ENCODE measurements at places on chromosomes 1 and 21.

DNA sequence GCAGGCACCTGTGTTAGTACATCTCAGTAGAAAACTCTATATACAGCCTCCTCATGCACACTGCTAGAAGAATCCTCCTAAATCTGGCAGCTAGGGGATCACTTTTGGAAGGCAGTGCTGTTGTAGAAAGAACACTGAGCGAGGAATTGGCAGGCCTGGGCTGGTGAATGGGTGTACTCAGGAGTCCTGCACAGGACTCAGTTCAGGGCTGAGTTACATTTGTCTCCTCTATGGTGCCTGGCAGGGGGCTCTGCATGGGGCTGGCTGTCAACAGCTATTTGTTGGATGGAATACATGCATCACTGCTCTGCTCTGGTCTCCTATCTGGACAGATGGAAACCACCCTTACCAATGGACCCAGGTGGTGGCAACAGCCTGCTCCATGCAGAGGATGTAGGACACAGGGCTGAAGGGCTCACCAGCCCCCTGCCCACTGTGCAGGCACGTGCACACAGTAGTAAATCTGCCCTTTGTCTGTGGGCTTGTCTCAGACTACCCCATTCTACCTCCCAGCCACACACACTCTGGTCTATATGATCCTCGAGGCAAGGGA is 74.2 kb downstream of the LRIG2 start:
- DNase-seq = no peak

DNA sequence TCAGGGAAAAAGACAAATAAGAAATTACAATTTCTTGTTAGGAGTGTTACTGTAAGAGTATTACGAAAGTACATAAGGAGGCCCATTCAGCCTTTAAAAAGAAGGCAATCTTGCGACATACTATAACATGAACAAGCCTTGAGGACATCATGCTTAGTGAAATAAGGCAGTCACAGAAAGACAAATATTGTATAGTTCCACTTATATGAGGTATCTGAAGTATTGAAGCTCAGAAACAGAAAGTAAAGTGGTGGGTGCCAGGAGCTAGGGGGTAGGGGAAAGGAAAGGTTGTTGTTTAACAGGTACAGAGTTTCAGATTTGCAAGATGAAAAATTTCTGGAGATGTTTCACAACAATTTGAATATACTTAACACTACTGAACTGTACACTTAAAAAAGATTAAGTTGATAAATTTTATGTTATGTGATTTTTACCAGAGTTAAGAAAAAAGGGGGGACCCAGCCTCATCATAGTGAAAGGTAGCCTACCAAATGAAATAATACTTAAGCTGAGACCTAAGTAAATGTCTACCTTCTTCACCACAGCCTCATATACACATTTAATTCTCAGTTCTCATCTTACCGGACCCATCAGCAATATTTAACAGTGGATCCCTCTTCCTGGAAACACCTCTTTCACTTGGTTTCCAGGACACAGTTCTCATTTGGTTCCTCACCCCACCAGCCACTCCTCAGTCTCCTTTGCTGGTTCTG is 19.5 kb downstream of the USP24 start:
- no peak for DNase-seq

GRCh38 chr1:225559902-225560301 is 93.0 kb downstream of the ENAH start:
- DNase-seq = no peak

- DNase-seq = no peak
These were observed 324.0 kb upstream of the VAMP3 start for GRCh38 chr1:7447093-7447492.

DNA sequence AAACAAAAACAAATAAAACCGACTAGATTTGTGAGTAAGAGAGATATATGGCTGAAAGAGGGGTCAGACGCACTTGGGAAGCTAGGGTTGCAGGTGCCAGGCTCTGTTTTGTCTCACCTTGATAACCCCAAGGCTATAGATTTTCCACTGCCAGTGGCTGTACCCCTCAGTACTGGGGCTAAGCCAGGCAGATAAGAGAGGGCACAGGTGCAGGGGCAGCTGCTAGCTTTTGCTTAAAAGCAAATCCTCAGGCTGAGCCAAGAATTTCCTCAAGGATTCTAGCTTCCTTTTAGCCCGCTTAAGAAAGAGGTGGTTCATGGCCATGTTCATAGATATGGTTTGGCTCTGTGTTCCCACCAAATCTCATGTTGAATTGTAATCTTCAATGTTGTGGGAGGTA is 57.9 kb downstream of the OVGP1 start:
- no peak for DNase-seq

DNA sequence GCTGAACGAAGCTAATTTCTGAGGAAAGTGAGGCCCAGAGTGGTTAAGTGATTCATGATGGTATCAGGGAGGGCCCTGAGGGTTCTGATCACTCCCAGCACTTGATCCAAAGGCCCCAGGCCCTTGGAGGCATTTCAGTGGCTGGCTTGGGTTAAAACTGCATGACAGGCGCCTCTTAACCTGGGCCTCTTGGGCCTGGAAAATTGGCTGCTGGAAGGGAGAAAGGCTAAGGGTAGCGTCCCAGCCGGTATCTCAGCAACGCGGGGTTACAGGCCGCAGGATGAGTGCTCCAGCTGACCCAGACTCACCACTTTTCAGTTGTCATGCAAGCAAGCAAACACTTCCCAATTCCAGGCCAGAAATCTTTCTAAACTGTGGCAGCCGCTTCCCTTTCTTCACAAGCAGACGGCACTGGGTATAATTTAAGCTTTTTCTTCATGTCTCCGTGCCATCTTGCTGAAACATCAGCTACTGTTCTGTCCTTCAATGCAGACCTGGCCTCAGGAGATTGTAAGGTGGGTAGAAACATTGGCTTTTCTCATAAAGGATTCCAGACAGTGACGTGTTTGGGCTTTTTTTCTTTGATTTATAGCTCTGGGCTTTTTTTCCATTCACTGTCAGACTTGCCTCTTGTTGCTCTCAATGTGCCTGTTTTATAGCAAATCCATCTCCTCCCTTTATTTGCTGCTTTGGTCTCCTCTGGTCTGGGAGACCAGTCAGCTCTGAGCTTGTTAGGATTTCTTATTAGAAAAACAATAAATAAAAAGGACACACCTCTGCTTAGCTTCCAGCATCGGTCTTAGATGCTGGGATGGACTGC is 229.1 kb downstream of the KCNJ6 start:
- DNase-seq = peak; percentile 90

GRCh38 chr21:17738176-17738953 is 80.8 kb downstream of the C21orf91 start:
- DNase-seq = peak; percentile 23

DNA sequence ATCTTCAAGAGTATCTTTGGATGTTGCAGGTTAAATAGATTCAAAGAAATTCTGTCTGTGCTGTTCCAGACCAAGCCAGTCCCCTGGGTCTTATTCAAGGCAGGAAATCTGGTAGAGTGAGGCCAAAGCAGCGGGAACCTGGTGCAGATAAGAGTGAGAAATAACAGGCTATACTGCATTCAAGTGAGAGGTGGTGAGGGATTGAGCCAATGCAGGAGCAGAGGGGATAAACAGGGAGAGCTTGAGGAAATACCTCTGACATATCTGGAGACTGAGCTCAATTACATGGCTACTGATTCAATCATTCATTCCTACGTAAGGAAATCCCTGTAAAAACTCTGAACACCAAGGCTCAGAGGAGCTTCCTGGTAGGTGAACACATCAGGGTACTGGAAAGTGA is 17.2 kb upstream of the PSMA5 start:
- DNase-seq = no peak

DNA sequence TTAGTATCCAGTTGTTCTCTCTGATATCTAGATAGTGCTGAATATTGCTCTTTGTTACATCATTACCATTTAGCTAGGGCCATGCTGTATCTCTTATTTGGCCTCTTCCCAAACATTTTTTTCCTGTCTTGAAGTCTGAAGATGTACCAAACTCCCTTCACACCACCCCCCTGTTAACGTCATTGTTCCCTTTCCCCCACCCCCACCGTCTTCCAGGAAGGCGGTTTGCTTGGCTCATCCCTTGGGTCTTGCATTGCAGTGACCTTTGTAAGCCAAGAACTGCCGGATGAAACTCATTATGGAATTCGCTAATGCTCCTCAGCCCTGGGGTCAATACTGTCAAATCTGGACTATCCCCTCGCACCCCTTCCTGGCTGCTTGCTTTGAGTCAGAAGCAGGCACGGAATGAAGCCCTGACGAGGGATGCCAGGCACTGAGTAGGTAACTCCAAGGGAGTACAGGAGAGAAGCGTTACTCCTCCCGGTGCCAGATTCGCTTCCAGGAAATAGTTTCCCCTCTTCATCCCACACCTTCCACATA is 283.1 kb downstream of the TM2D1 start:
- no peak for DNase-seq

DNA sequence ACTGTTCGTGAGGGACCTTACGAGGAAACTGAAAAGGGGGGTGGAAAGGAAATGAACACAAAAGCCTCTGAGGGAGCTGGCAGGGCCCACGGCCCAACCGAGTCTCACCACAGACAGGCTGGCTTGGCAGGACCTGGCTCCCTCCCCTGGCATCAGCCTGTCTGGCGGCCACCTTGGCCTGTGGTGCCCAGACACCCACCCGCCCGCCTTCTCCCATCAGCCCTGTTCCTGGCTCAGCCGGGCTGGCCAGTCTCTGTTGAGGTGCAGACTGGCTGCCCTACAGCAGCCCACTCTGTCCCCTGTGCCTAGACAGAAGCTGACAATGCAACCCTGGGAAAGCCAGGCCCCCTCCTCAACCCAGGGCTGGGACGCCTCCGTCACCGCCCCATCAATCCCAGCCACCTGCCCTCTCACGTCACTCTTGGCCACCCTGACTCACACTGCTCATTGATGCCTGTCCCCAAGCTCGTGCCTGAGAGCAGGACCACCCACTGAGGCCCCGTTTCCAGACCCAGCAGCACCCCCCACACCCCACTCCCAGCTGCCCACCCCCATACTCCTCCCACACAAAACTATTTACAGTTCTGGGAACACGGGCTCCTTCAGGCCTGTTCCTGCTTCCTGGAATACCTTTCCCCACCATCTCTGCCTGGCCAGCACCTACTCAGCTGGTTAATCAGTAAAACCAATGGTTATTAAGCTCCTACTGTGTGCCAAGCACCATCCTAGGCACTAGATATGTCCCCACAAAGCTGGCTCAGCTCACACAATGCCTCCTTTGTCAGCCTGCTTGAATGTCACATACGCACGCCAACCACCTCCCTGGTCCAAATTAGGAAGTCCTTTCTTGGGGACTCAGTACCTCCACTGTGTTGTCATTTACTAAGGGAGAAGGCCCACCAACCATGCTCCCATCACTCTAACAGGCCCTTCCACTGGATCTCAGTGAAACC is 22.7 kb downstream of the SDC3 start:
- no peak for DNase-seq

DNA sequence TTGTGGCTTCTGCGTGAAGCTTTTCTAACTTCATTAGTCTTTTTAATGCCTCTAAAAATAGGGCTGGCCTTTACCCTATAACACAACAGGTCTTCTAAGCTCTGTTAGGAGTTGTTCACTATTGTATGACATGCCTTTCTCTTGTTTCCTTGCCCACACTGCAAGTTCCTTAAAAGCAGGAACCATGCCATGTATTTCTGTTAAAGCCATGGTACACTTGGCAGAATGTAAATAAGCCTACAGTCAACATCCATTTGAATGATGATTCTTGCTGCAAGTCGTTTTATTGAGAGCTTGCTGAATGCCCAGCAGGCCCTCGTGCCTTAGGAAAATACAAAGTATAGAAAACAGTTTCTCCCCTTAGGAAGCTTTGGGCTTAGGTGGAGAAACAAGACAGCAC is 214.6 kb downstream of the DUSP10 start:
- DNase-seq = no peak

DNA sequence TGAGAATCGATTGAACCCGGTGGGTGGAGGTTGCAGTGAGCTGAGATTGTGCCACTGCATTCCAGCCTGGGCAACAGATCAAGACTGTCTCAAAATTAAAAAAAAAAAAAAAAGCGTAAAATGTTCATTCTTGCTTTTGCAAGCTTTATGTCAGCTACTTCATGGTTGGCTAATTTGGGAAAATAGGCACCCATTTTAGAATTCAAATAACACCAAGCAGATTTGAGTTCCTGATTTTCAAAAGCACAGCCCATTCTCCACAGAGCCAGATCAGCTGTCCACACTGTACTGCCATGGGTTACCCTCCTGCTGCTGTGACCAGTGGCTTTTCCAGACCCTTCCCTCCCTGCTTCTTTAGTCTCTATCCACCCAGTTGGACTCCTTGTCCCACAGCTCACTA is 4.4 kb downstream of the THEM5 start:
- no peak for DNase-seq

GRCh38 chr1:3261007-3261968 is 192.3 kb downstream of the PRDM16 start:
- DNase-seq = no peak

DNA sequence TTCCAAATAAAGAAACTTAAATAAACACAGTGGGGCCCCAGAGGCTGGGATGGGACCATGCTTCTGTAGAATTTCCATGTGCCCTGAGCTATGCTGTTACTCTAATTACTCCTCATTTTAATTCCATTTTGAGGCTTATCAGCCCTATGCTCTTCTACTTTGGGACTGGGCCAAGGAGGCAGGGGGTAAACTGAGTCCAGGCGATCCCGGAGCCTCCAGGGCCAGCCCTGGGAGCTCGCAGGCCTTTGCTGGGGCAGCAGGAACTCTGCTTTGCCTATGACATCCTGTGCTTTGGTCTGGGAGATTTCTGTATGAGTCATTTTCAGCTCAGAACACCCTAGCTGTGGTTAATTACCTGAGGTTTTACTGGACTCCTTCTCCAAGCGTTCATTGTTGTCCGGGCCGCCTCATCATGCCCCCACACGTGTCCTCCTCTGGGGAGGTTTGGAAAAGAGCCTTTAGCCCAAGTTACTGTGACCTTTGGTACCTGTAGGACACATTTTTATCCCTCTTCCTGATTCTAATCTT is 95.7 kb downstream of the RHOU start:
- peak; percentile 83 for DNase-seq

GRCh38 chr1:76759950-76760349 is 107.3 kb upstream of the ST6GALNAC5 start:
- DNase-seq = peak; percentile 35

DNA sequence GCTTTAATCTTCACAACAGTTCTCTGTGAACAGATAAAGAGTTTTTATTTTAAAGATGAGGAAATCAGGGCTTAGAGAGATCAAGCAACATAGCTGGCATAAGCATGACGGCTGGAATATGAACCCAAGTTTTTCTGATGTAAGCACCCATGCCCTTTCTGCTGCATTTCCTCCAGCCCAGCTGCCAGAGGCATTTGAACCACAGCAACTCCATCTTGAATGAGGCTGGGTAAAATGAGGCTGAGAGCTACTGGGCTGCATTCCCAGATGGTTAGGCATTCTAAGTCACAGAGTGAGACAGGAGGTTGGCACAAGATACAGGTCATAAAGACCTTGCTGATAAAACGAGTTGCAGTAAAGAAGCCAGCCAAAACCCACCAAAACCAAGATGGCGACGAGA is 90.0 kb downstream of the WDR64 start:
- DNase-seq = no peak

All from M059J (cell line).